Activated CD8-positive, alpha-beta memory T cell treated with anti-CD3 and anti-CD28 coated beads for 1 hour (primary cell): ENCODE measurements at places on chromosomes 6 and 20.
A peak's percentile ranks its signal among the peaks of the same experiment; 100 is the strongest.

DNA sequence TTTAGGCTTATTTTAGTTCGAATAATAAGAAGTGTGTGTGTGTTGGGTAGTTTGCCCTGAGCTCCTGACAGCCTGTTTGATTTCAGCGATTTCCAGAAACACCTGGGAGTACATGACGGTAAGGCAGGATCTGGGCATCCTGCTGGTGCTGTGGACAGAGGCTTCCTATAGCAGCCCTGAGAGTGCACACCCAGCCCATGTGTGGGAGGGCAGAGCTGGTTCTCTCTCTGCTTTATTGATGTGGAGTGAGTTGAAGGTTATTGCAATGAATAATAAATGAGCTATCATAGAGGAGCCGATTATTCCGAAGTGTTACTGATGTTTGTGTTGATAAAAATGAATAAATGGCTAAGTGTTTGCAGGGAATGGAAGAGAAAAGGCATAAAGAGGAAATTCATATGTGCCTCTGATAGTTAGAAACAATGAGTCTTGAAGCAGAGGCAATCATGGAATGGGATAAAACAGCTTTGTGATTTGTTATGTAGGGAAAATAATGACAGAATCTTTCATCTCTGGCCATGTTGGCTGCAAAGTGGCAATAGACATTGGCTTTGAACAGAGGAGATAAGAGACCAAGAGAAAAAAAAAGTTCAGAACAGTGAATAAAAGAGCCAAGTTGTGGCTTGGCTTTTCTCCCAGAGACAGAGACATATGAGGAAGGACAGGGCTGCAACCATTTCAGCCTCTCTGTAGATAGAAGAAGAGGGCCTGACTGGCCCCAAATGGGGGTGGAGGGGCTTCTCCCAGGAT, 166.2 kb upstream of the CHD6 start:
- DNase-seq, result no peak

GRCh38 chr6:166449641-166450040, 66.9 kb upstream of the MPC1 start:
- DNase-seq, result no peak

DNA sequence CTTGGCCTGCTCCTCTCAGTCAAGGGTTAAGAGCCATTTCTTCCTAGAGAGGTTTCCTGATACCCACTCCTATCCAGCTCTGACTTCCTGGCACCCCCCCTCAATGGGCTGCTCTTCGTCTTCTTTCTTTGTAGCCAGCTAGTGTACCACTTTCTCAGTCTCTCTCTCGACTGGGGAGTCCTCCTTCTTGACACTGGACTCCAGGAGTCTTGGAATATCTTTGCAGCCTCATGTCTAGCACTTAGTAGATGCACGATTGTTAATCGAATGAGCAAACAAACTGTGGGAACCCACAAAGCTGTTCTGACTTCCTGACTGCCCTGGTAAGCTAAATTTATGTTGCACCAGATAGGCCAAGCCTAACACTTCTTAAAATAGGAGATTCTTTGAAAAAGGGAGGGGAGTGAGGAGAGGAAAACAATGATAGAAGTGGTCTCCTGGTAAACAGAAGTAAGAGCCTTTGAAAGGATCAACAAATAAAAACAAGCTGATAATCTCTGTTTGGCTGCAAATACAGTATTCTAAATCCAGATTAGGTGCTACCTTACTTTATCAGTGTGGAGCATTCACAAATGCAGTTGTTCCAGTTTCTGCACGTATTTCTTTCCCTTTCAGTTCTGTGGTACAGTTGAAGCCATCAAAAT, 160.1 kb upstream of the CITED2 start:
- DNase-seq, result no peak

DNA sequence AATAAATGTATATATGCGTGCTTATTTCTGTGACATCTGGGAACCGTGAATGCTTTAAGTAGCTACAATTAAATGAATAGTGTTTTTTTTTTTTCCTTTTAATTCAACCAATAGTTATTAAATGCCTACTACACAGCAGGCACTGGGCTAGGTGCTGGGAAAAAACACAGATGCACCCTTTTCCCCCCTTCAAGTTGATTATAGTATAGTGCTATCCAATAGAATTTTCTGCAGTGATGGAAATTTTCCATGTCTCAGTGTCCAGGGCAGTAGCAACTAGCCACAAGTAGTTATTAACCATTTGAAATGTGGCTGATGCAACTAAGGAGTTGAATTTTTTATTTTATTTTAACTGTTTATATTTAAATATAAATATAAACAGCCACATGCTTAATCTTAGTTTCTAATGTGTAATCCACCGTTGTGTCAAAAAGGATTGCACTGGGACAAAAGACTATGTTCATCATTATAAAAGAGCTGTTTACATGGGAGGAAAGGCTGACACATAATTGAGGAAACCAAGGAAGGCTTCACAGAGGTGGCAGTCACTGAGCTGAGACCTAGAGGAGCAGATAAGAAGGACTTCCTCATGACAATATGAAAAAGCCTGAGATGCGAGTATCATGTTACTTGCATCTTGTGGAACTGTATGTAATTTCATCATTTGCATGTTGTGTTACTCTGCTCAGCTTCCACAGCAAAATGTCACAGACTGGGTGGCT, 261.2 kb upstream of the PLCB4 start:
- no peak for DNase-seq

DNA sequence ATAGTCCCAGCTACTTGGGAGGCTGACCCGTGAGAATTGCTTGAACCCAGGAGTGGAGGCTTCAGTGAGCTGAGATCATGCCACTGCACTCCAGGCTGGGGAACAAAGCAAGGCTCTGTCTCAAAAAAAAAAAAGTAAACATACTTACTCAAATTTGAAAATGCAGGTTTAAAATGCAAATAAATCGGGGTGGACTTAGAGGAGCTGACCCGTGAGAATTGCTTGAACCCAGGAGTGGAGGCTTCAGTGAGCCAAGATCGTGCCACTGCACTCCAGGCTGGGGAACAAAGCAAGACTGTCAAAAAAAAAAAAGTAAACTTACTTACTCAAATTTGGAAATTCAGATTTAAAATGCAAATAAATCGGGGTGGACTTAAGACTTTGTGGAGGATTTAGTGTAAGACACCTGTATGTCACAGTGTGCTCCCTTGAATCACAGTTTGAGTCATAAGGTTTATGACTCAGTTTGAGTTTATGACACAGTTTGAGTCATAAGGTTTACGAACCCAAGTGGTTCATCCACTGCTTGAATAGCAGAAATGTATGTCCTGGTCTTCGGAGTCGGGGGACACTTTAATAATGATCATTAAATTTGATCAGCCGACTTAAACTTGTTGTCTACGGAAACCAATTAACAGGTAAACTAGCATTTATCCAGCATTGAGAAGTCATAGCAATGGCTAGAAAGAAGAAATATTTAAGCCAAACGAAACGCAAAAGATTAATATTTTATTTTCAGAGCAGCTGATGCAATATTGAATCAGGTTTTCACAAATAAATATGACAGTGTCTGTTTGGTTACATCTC, 6.8 kb upstream of the MRPS10 start:
- no peak for DNase-seq

DNA sequence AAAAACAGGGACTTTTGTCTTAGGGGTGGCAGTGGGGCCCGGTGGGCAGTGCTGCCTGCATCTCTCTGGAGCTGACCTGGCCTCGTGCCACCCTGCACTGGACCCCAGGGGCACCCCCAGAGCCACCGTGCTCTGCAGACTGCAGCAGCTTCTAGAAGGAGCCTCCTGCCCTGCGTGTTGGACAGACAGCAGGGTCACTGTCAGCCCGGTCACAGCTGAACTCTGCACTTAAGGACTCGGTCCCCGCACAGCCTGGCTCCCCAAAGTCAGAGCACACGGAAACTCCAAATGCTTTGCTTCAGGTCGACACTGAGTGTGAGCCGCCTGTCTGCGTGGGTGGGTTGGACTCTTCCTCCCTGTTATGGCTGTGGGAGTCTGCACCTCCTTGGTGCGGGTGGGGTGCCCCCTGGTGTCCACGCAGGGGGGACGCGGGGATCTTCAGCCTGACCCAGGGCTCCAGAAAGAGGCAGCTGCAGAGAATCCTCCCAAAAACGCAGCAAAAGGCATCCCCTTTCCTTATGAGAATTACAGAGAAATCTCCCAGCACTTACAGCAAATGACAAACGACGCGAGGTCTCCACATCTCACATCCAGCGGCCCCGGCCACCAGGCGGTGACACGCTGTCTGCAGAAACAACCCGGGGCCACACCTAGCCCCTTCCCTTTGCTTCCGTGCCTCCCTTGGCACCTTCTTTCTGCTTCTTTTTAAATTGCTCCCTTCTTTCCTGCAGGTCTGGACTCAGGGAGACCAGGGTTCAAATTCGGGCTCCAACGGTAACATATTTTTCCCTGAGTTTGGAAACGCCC, 36.3 kb upstream of the DACT2 start:
- DNase-seq, result no peak

GRCh38 chr6:129368970-129369369, 341.0 kb downstream of the ARHGAP18 start:
- no peak for DNase-seq

- DNase-seq, result no peak
Observed at GRCh38 chr6:3102875-3103274, 15.6 kb upstream of the BPHL start.

DNA sequence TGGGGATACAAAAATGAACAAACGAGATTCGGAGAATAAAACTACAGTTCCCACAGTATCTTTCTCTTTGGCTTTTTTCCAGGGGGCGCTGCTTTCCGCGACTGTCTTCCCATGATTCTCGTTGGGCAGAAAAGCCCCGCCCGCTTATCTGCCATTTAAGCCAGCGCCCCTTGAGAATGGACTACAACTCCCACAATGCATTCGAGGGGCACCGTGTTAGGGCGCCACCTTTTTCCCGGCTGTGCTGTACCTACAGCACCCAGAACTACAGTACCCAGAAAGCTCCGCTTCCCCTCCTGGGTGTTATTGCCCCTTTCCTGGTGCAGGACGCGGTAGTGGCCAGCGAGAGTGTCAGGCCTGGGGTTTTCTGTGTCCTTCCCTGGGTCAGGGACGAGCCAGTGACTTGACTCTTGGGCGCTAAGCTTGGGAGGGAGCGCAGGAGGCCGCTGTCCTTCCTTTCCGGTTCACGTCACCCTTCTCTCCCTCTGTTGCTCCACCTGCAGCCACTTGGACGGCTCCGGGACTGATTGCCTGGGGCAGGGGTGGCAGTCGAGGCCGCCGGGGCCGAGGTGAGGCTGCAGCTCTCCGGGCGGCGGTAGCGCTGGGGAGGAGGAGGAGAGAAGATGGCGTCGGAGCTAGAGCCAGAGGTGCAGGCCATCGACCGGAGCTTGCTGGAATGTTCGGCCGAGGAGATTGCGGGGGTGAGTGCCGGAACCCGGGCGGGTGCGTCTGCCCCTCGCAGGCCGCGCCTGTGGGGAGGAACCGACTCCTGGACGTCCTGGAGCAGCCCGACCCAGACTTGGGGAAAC, at the start of gene UBR2:
Gene UBR2 (plus strand): TSS at position 333 of the 809 bp plus-strand sequence. CDS start 291 bp downstream, at position 624.
- peak; percentile 78 for DNase-seq

GRCh38 chr20:25073544-25073943, 8.4 kb downstream of the VSX1 start:
- no peak for DNase-seq

- DNase-seq, result no peak
Observed at GRCh38 chr6:74320715-74321114, 624.7 kb downstream of the CD109 start.

- peak; percentile 47 for DNase-seq
Observed at GRCh38 chr20:58891086-58891717, 38.7 kb downstream of the GNAS start.

- DNase-seq, result no peak
Observed at GRCh38 chr20:50930976-50931305, 296 bp downstream of the ADNP start.

DNA sequence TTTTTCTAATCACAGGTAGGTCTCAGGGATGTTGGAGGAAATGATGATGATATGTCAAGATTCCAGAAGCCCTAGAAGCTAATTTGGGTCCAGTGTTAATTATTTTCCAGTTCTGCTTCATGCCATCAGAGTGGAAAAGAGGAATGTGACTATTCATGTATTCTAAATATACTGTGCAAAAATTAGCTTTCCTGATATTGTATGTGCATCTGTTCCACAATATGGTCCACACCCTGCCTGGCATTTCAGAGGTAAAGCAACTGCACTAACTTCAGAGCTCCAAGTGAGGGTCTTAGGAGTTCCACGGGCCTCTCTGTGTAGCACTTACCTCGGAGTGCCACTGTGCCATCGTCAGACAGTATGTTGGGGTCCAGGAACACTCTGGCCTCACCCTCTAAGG, 27.1 kb downstream of the PREP start:
- no peak for DNase-seq

GRCh38 chr20:20010639-20011500, 6.3 kb upstream of the NAA20 start:
- DNase-seq, result no peak

DNA sequence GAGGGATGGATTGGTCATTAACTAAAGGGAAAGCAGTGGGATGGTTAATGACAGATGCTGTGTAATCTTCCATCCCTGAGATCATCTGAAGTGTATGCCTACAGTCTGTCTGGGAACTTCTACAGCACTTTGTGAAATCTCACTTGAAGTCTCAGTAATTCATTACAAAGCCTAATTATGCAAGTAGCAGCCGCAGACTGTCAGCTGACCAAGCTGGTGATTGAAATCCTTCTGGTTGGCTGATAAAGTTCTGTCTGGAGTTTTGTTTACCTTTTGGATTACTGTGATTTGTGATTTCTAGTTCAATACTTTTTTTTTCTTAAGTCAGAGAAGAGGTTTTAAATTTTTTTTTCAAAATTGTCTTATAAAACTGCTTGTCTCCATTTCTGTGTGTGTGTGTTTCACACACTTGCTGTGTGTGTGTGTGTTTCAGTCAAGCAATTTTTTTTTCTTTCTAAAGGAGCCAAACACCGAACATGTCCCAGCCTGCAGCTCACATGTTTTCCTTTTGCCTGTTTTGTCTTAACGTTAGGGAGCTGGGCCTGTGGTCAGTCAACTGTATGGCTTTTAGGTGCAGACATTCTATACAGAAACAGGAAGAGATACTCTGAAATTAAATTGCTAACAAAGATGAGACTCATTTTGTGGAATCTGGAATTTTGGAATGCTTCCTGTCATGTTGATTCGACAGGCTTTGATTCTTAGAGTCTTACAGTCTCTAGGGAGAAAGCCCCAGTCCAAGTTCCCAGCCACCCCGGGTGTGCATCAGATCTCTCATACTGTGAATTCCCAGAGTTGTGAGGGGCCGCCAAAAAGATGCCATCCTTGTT, 28.5 kb upstream of the ADGRF4 start:
- no peak for DNase-seq

DNA sequence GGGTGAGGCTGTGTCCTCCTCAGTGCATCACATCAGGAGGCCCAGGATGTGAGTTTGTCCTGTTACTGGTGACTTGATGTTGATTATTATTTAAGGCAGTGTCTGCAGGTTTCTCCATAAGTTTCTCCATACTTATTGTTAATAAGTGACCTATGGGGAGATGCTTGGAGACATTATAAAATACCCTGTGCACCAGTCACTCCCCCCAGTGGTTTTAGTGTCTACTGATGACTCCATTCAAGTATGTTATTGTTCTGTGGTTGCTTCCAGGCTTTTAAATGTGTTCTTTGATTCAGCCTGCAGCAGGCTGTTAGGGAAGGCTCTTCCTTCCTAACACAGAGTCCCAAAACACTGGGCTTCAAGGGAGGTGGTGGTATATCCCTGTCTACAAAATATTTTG, 14.6 kb upstream of the CST3 start:
- DNase-seq, result no peak
